ENCODE measurements at places on chromosomes 3 and 15. TPM values are rescaled to one million over a fixed set of nuclear protein-coding genes. Genes with fewer than 3 reads are reported as not detected.

SPTSSB gene
- total RNA-seq: not detected

FETUB gene
- total RNA-seq: not detected

EIF4E3 gene
- 46.4 TPM for total RNA-seq

RAB6B gene
- total RNA-seq: 16.1 TPM

ARIH2 gene
- total RNA-seq: 126 TPM

SERPINI2 gene
- not detected for total RNA-seq

DAPK2 gene
- total RNA-seq: 9.5 TPM

SCAANT1 gene
- total RNA-seq: not detected

DNA sequence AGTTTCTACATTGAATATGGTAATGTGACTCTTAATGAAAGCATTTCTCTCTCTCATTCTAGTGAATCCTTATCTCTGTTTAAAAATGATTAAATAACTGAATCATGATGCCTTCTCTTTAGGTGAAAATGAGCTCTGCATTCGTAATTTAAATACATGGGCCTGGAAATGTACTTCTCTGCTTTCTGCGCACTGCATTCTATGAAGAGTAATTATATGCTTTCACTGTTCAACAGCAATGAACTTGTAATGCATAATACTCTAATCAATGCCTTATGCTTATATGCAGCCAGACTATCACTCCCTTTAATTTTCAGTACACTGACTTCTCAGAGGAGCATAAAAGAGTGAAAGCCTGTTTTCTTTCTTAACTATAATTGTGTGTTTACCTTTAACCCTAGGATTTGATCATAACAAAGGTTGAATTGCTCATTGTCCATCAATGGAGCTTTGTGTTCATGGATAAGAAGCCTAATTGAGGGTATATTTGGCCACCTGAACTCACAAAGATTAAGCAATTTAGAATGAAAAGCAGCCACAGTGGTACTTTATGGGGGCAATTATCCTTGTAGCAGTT lies 330.8 kb upstream of the PDZRN3 start:
- no peak for ATAC-seq

DNA sequence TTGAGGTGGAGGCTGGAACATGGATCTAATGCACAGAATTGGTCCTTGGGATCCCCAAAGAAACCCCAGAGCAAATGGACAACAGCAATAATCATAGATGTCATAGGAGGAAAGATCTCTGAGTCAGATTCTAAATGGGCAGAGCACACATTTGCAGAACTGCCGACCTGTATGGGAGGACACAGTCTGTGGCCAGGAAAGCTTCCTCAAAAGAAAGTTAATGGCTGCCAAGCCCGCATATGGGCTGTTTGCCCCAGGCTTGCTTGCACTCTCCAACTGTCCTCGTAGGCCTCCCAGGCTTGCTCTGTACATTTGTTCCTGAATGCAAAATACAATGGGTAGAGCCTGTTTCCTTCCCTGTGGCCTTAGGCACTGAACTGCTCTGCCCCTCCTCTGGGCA lies 102.0 kb upstream of the PLXNA1 start:
- no peak for ATAC-seq

GRCh38 chr3:157091083-157091833 lies 68.7 kb downstream of the CCNL1 start:
- ATAC-seq: no peak

DNA sequence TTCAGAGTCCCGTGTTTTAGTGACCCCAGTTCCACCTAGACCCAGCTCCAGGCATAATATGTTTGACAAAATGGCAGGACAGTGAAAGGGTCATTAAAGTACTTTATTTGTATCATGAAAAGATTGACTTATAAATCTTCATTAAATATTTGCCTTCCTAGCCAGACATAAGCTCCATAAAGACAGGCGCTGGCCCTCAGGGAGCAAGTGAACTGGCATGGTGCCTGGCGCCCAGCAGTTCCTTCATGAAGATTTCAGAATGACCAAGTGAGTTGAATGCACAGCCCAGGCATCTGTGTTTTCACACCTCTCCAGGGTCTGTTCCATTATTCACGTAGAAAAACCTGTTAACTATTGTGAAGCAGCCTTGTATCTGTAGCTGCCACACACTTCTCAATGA lies 166.2 kb downstream of the GAP43 start:
- ATAC-seq: no peak

GRCh38 chr3:42159706-42160472 lies 68.7 kb downstream of the TRAK1 start:
- peak; percentile 54 for ATAC-seq

DNA sequence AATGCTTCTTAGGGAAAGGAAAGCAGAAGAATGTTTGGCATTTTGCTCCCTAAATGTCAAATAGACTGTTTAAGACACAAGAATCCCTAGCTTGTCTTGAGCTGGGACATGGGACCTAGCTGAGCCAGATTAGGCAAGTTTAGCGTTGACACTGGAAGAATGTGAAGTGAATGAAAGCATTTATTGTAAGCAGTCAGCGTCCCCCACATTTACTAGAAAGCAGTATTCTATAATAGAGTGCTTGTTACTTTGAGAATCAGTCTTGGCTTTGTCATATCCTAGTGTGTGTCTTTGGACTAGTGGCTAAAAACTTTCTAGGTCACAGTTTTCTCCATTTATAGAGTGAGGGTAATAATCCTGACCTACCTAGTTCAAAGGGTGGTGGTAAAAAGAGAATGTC lies 161.6 kb downstream of the ADAMTSL3 start:
- ATAC-seq: no peak

- ATAC-seq: no peak
Measured at GRCh38 chr3:46874430-46874829, 3.1 kb upstream of the PTH1R start.
